ENCODE measurements at places on chromosomes 6 and 20.

DNA sequence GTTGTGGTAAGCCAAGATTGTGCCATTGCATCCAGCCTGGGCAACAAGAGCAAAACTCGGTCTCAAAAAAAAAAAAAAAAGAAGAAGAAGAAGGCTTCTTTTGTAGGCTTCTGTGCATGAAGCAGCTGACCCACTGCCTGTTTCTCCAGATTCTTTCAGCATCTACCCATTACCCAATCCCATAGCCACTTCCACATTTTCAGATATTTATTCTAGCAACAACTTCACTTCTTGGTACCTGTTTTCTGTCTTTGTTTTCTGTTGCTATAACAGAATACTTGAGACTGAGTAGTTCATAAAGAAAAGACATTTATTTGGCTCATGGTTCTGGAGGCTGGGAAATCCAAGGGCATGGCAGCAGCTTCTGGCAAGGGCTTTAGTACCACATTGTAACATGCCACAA is 95.3 kb upstream of the SGK1 start:
- no peak for DNase-seq

DNA sequence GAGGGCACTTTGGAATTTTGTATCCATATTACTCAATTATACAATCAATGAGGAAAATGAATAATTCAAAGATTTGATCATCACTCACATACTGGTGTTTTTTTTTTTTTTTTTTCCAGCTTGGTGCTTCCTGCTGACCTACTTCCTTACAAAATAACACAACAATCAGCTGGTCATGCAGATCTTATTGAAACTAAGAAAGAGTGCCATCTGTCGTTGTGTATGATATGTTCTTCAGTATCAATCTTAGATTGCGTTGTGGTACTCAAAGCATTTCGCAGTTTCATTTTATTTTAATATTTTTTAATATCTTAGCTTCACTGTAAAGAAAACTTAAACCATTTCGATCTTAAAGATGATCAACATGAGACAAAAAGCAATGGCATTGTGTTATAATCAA is 155.6 kb downstream of the OGFRL1 start:
- DNase-seq: no peak

DNA sequence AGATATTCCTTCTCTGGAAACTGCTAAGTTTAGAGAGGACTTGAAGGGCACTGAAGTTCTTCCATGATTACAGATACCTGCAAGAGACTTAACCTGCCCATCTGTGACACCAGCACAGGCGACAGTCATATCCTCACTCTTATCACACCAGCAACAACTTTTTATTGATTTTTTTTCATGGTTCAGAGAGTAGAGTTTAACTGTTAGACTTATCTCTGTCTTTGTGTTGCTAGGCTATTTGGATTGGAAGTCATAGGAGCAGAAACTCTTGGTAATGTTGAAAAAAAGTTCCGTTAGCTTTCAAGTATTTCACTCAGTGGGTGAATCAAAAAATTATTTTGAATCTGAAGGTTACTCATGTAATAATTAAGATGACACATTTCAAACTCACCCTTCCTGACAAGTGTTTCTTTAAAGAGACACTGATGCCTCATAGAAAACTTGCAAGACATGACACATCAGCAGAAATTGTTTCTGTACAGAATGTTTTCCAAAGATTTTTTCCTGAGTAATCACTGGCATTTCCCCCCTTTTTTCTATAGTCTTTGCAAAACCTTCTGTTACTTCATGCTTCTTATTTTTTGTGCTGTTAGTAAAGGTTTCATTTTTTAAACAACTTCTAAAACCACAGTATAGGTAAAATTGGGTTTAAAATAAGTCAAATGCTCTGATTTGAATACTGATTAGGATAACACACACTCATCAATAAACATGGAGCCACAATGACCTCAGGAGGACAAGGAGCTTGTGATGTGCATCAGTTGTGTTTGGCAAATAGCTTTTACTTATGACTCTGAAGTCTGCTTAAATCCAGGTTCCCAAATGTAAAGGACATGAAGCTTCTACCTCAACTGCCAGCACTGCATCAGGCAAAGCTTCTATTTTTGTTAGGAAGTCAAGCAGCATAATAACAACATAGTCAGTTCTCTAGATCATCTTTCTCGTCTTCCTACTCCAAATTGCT is 252.9 kb upstream of the MAN1A1 start:
- DNase-seq: no peak

DNA sequence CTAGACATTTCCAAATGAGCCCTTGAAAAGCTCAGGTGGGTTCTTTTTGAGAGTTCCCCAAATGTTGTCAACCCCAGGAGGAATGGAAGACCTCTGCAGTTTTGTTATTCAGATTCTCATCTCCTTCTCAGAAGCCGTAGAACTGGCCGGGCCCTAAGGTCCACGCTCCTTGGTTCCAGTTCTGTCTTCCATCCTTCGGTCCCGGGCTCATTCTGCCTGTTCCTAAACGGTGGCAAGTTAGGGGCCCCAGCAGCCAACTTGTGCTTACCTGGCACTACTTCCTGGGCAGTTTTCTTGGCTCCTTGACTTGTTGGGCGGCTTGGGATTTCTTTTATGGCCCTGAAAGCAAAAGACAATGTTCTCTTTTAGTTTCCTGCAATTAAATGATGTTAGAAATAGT is 6.4 kb downstream of the ESR1 start:
- no peak for DNase-seq

- no peak for DNase-seq
Observed at GRCh38 chr6:135572051-135572450, 74.5 kb upstream of the AHI1 start.

GRCh38 chr6:101666256-101666655 is 272.7 kb downstream of the GRIK2 start:
- DNase-seq: no peak

- DNase-seq: no peak
Observed at GRCh38 chr20:51131811-51132210, 108.9 kb upstream of the KCNG1 start.

- DNase-seq: no peak
Observed at GRCh38 chr6:82602776-82603175, 239.2 kb downstream of the TPBG start.

- DNase-seq: no peak
Observed at GRCh38 chr6:33607784-33608161, 13.3 kb upstream of the ITPR3 start.

- DNase-seq: no peak
Observed at GRCh38 chr6:106468935-106469334, 108.4 kb downstream of the CRYBG1 start.

- DNase-seq: no peak
Observed at GRCh38 chr6:66126358-66126757, 419.3 kb upstream of the EYS start.

DNA sequence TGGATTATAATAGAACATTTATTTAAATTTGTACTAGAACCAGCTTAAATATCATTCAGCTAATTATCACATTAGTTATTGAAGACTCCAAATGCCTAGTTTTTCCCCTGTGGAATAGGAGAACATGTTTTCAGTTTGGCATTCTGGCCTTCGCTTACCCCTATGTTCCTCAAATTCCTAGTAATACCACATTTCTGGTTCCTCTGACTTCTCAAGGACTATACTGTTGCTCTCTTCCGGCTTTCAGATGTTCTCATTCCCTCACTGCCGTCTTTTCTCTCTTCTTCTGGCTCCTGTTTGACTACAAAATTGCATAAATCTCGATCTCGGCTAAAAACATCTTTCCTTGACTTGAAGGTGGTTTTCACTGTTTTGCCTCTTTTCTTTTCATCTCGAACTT is 71.8 kb upstream of the KHDRBS2 start:
- DNase-seq: no peak

- no peak for DNase-seq
Observed at GRCh38 chr6:127684501-127684900, 107.5 kb downstream of the C6orf58 start.

- DNase-seq: no peak
Observed at GRCh38 chr6:119296036-119297035, 53.2 kb downstream of the MAN1A1 start.

DNA sequence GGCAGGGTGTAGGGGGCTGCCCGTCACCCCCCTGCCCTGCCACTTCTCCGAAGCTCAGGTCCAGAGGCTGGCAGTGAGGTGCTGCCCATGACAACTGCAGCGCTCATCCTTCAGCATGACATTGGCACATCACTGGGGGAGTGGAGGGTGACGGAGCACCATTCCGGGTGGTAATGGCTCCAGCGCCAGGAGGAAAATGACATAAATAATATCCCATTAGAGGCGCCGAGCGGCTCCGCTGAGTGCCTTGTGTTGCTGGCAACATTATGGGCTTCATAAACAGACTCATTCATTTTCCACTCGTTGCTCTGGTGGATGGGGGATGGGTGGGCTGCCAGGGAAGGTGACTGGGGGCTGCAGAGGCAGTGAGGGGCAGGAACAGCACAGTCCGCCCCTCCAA is 56.9 kb upstream of the CTNNBL1 start:
- no peak for DNase-seq

DNA sequence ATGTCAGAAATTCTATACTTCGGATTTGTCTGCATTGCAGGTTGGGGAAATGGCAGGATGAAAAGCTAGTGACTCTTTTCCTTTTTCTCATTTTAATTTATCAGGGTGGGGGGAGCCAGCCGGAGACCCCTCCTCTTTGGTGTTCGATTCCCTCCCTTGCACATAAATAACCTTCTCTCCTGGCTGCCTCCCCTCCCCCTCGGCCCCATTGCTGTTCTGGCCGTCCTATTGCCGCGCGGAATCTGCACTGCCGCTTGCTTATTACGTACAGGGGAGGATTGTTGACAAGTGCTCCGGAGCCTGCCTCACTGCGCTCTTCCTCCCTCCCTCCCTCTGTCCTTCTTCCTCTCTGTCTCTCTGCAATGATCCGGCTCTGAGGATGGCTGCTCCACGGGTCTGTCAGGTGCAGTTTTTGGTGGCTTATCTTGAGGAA is 154.7 kb downstream of the JARID2 start:
- DNase-seq: no peak

DNA sequence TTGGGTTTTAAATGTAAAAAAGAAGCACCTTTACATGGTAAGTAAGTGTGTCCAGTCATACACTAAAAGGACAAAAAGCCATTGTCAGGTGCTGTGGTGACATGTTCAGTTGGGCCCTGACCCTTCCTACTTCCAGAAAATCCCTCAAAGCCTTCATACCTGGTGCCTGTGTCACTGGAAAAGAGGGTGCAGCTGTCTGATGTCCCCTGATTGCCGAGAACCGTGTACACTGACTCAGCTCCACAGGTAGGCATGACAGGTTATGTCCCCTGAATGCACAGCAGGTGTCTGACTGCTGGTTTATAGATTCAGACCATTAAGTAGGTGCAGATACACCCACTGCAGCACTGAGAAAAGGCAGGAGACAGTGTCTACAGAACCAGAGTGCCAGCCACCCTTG is 99.1 kb downstream of the FOXC1 start:
- no peak for DNase-seq

GRCh38 chr20:44014807-44015732 is 100.4 kb downstream of the TOX2 start:
- DNase-seq: no peak

DNA sequence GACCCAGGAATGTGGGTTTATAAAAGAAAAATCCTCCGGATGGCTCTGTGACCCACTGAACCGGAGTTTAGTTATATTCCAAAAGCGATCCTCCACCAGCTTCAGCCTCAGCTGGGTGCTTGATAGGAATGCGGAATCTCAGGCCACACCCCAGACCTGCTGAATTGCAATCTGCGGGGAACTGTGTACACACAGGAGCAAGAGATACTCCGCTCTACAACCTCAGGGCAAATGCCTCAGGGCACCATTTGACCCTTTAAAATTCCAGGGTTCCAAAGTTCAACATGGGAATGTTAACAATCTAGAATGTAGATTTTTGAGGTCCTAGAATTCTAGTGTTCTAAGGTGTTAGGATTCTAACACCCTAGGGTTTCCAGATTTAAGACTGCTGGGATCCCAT is 10.8 kb downstream of the BPIFA2 start:
- DNase-seq: no peak

- DNase-seq: no peak
Observed at GRCh38 chr6:11803591-11803971, 25.0 kb upstream of the ADTRP start.

DNA sequence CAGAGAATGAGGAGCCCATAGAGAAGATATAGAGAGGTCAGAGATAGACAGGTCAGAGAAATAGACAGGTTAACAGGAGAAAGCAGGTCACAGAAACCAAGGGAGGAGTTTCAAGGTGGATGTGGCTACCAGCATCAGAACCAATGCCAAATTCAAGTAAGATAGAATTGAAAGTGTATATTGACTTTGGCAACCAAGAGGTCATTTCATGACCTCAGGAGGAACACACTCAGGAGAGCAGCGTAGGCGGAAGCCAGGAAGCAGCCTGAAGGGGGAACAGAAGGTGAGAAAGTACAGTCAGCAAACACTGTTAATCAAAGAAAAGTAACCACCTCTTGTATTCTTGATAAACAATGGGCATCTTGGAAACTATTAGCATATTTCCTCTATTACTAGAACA is 33.9 kb upstream of the ALDH8A1 start:
- no peak for DNase-seq

- DNase-seq: no peak
Observed at GRCh38 chr6:20708367-20709124, 174.3 kb downstream of the CDKAL1 start.
